ENCODE measurements at places on chromosomes 2 and 18. TPM values are rescaled to one million over a fixed set of nuclear protein-coding genes. Genes with fewer than 3 reads are reported as not detected.

DNA sequence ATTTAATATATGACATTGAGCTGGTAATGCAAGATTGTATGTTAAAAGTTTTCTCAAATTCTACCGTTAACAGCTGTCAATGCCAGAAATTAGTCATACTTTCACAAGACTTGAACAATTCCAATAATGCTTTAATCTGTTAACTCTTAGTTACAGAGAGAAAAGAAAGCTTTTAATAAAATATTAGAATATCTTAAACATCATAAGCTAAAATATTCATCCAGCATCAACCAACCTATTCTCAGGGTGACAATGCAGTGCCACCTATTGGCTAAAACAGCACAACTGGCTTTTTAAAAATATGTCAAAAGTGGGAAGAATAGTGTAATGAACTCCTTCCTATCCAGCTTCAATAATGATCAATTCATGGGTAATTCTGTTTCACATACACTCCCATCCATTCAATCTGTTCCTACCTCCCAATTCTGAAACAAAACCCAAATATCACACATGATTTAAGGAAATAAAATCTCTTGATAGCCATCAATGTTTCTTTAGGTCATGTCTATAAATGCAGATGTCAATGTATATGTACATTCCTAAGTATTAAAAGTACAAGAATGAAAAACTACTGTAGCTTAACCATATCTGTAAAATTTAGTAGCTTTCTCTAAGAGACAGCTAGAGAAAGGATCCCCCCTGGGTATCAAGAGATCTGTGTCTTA is 79.8 kb upstream of the CCDC141 start:
- DNase-seq: no peak

- no peak for DNase-seq
Measured at GRCh38 chr18:51617167-51617566, 419.7 kb upstream of the MEX3C start.

DNA sequence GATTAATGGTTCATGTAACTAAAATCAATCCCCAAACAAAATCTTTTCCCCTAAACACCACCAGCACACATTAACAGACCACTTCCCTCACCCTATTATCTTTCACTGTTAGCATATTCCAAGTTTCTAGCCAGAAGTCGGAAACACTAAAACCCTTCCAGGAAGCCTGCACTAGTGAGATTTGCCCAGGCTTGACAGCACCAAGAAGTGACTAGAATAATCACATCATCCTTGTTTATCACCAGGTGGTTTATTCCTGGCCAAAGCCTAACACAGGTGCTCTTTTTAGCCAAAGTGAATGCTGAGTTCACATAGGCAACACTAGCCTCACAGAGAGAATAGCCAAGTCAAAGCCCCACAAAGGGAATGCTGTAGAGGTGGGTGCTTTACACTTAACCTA is 221.2 kb upstream of the HNRNPA3 start:
- DNase-seq: no peak

DNA sequence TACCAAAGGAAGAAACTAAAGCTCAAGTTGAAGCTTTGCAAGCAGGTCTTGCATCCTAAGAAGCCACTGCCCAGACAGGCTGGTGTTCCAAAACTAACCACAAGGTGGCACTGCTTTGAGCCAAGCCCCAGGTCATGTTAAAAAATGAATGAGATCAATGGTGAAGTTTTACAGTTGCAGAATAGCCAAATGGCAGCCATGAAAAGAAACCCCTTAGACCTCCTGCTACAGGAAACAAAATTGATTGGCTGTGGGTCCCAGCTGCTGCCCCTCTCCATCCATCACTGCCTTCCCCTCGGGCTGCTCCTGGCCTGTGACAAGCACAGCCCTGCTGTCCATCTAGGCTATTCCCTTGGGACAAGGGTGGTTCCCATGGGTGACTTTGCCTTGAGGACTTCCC is 20.7 kb upstream of the MREG start:
- DNase-seq: peak; percentile 88

GRCh38 chr2:120617055-120617454 is 118.6 kb upstream of the GLI2 start:
- no peak for DNase-seq

The CFAP210 gene
- total RNA-seq: 1.0 TPM

The C18orf54 gene
- 27.9 TPM for total RNA-seq

The PKP4 gene
- total RNA-seq: 42.7 TPM

The UGT1A10 gene
- not detected for total RNA-seq

The TWSG1 gene
- total RNA-seq: 50.4 TPM

The NEU2 gene
- total RNA-seq: not detected
